ENCODE measurements at places on chromosomes 6 and 20.

- no peak for DNase-seq
These were observed 12.8 kb downstream of the TUBB2A start for GRCh38 chr6:3144571-3144970.

GRCh38 chr6:150979826-150980350 lies 114.4 kb downstream of the MTHFD1L start:
- no peak for DNase-seq

- no peak for DNase-seq
These were observed 942.9 kb upstream of the EPHA7 start for GRCh38 chr6:94362061-94362864.

DNA sequence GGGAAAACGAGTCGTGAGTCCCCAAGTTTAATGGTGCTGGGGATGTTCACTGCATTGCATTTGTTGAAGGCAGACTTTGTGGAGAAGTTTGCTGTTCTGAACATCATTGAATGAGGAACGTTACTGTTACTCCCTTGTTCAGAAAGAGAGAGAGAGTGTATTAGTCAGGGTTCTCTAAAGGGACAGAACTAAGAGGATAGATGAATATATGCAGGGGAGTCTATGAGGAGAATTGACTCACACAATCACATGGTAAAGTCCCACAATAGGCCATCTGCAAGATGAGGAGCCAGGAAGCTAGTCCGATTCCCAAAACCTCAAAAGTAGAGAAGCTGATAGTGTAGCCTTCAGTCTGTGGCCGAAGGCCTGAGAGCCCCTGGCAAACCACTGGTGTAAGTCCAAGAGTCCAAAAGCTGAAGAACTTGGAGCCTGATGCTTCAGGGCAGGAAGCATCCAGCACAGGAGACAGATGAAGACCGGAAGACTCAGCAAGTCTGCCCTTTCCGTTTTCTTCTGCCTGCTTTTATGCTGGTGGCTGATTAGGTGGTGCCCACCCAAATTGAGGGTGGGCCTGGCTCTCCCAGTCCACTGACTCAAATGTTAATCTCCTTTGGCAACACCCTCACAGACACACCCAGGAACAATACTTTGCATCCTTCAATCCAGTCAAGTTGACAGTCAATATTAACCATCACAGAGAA lies 223.5 kb upstream of the PCSK2 start:
- no peak for DNase-seq

All from stimulated activated CD8-positive, alpha-beta memory T cell treated with anti-CD3 and anti-CD28 coated beads, Interleukin-7, amount 100 ng/mL, for 24 hours (primary cell).